ENCODE measurements at places on chromosomes 4 and X.

GRCh38 chr4:158778712-158779111 is 9.9 kb downstream of the FNIP2 start:
- no peak for DNase-seq

DNA sequence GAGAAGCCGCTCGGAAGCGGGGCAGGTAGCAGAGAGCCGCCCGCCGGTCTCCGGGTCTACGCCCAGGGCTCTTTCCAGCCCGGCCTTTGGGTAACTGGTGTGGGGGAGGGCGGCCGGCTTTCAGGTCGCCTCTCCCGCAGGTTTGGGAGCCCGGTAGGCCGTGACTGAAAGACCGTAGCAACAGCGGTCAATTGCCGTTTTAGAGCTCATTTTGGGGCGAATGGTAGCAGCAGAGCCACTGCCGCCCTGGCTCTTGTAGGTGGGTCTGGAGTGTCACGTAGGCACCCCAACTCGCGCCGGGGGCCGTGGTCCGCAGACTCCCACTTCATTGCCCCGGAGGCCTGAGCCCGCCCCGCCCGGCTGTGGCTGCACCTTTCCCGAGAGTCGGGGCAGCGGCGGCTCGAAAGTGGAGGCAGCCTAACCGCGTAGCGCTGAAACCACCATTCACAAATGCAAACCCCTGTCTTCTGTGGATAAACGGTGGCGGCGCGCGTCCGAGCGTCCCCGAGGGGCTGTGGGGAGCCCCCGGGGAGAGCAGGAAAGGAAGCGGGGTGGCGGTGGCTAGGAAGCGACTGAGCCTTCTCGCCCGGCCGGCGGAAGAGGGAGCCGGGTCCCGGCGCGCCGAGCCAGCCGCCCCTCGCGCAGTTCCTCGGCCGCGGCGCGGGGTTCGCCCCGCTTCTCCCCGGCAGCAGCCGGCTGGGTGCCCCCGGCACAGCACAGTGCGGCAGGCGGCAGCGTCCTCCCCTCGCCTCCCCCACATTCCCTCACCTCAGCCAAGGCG is 2185.1 kb upstream of the TENM3 start:
- peak; percentile 2 for DNase-seq

DNA sequence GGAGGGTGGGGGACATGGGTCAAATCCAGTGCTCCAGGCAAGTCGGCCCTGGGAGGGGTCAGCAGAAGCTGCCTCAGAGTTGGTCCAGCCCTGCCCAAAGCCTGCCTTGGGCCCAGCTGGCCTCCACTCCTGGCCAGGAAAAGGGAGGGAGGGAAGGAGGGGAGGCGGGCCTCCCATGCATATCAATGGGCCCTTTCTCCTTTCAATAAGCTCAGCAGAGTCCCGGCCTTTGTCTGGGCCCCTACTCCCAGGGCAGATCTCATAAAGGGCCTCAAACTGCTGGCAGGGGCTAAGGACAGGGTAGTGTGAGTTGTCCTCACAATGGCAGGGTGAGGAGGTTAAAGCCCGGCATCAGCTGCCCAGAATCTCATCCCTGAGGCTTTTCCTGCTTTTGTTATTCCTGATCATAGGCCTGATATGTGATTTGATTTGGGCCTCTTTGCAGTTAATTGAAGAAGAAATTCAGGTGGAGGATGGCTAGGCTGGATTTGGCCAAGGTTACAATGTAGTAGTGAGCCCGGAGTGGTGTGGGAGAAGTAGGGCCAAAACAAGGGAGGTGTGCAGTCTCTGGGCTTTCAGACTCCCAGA is 121.1 kb upstream of the ATP6AP2 start:
- no peak for DNase-seq

- no peak for DNase-seq
Observed at GRCh38 chr4:120059036-120059435, 7.6 kb downstream of the MAD2L1 start.

- peak; percentile 27 for DNase-seq
Observed at GRCh38 chr4:141246243-141246642, 25.5 kb downstream of the ZNF330 start.

DNA sequence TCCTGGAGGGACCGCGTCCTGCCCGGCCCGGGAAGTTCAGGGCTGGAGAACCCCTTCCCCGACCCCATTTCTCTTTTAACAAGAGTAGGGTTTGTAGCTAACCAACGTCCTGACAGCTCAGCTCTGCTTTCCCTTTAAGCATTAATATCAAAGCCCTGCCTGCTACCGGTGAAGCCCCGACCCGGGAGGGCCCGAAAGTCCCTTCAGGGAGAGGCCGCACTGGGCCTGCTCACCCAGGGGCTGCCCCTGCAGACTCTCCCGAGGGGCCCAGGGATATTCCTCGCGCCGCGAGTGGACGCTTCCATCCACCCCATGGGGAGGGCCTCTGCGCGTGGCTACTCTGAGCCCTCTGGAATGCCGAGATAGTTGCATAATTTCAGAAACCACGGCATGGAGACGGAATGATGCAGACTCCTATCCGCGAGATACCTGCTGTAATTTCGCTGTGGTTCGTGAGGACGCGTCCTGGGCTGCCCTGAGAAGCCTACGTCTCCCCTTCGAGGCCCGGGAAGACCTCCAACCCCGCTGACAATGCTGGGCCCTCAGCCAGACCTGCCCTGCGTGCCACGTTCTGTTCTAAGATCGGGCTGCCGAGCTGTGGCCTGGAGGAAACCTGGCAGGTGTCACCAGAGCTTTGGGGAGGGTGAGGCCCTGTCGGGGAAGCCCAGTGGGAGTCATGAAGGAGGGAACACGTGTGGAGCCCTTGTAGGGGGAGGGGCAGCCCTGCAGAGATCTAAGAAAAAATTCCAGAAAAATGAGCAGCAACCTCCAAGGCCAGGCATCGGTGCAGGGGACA is 999 bp upstream of the CTBP1 start:
- DNase-seq: no peak

DNA sequence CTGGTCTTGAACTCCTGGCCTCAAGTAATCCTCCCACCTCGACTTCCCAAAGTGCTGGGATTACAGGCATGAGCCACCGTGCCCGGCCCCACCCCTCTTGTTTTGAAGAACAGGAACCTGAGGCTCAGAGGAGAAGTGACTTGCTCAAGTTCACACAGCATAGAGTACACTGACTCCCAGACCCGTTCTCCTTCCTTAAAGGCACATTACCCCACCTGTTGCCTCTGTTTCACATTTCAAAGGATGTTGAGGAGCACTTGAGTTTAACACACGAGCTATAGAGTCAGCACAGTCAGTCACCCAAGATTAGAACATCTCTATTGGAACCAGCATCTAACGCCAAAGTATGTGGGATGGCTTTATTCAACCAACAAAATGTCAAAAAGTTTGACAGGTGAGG is 51.1 kb downstream of the RAI2 start:
- DNase-seq: no peak

DNA sequence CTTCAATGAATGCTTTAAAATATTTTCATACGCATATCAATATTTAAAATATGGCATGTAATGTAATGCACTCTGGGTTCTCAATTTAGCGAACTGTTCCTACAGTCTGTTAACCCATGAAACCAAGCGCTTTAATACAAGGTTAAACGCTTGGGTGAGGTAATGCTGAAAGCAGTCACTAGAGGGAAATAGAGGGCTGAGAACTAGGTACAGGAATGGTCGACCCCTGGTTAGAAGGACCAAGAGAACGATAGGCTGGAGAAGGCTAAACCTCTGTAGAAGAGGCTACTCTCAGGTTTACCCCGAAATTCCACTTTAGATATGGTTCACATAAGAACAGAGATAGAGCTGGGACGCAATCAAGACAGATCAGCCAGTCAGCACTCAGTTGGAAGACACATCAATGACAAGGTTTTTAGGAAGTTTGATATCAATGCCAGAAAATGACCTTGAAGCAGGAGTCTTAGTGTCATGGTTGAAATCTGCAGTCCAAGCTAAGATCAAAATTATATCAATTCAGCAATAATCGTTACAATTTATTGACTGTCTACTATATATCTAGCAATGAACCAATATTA is 26.9 kb downstream of the ARSJ start:
- no peak for DNase-seq

GRCh38 chr4:19993242-19993641 is 258.5 kb upstream of the SLIT2 start:
- no peak for DNase-seq

DNA sequence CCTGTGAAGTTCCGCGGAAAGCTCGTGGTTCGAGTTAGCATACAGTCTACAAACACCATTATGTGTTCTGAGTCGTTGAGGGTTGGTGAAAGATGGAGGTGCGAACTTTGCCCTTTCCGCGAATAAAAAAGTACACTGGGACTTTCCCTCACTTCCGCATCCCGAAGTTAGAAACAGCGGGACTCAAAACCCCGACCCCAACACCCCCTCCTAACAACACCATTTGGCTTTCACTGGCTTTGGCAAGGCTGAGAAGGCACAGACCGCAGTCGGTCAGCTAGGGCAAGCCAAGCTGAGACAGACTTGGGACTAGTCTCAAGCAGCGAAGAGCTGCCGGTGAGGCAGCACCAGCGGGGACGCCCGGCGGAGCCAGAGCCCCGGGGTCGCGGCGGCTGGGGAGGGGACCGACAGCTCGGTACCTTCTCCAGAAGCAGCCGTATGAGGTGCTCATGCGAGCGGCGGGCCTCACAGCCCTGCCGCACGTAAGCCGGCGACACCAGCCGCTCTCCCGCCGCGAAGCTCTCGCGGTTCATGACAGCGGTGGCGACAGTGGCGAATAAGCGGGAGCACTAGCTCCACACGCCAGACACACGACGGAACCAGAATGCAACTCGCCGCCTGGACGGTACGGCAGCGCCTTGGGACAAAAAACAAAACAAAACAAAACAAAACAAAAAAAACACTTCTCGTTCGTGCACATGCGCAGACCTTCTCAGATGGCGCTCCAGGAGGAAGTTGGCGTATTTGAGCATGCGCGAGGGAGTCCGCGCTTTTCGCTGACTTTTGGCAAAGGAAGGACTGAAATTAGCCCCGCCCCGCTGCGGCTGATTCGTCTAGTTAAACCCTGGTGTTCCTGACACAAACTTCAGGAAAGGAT is at the start of gene SEPSECS:
TSS of gene SEPSECS (minus strand) at position 613 of the 877 bp plus-strand sequence. CDS start at position 533, 80 bp downstream.
- DNase-seq: peak; percentile 84

- DNase-seq: no peak
Observed at GRCh38 chrX:38726612-38727011, 74.6 kb upstream of the MID1IP1 start.

DNA sequence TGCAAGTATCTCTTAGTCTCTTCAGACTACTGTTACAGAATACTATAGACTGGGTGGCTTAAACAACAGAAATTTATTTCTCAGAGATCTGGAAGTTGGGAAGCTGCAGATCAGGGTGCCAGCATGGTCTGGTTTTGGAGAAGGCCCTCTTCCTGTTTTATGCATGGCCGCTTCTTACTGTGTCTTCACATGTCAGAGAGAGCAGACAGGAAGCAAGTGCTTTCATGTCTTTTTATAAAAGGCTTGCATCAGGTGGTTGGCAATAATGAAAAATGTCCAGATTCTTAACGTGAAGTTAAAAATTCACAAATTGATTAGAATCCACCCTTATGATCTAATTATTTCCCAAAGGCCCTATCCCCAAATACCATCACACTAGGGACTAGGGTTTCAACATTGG is 284.9 kb downstream of the RPA4 start:
- DNase-seq: no peak

- DNase-seq: no peak
Observed at GRCh38 chr4:99221980-99222379, 2.9 kb upstream of the ADH6 start.

GRCh38 chr4:79198951-79199587 is 126.8 kb downstream of the NAA11 start:
- DNase-seq: no peak

DNA sequence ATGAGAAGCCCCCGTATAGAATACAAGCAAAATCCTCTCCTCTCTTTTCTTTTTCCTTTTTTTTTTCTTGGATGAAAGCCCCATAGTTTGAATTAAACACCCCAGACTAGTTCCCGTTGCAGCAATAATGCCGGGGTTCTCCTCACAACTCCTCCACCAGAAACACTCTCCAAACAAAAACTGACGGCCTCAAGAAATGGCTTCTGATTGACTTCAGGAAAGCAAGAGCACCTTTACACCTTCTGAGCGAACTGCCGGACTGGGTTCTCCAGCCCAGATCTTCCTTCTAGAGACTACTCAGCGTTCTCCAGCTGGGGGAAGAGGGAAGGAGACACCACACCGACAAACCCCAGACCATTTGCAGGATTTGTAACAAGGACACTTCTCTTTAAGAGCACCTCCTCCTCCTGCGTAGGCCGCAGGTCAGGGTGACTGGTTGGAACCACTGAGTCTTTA is 4.0 kb downstream of the HAND2 start:
- DNase-seq: peak; percentile 41

- no peak for DNase-seq
Observed at GRCh38 chrX:68995386-68995779, 166.6 kb downstream of the EFNB1 start.

DNA sequence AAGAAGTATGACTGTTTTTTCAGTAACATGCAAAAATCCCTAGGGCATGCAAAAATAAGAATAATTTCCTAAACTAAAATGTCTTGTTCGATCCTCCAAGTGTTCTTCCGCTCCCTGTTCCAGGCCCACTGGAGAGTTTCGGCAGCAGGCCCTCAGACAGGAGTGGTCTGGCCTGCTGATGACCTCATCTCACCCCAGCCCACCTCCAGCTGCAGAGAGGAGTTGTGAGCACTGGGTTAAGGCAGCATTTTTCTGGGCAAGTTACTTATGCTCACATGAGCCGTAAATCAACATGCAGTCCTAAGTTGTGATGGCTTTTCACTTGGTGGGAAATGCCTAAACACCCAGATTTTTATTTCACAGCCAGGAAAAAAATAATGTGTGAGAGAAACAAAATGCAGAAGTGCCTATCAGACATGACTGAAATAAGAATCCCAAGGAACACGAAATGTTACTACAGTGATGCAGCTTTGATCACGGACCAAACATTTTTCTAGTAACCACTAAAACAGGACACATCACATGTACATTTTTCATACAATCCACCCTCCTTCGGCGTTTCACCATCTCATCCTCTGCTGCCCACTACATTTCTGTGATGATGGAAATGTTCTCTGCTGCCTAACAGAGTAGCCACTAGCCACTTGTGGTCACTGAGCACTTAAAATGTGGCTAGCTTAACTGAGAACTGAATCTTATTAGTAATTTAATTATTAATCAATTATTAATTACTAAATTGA is 153.3 kb upstream of the TBL1X start:
- no peak for DNase-seq

GRCh38 chr4:85778632-85779131 is 303.7 kb downstream of the ARHGAP24 start:
- DNase-seq: no peak

DNA sequence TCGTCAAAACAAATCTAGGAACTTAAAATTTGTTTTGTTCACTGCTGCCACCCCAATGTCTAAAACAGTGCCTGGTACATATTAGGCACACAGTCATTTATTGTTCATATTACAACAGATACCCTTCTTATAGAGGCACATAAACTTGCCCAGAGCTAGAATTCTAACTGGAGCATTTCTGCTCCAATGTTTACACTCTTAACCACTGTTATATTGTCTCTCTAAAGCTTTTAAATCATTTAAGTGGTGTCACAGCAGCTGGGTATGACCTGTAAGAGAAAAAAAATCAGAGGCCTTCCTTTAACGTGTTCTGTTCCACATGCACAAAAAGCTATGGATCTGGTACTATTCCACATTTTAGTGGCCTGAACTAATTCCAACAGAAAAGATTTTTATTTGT is 3.0 kb downstream of the UBE2D3 start:
- no peak for DNase-seq

GRCh38 chrX:122625239-122625638 is 558.8 kb upstream of the GRIA3 start:
- no peak for DNase-seq

GRCh38 chrX:14533867-14534266 is 4.5 kb downstream of the GLRA2 start:
- DNase-seq: no peak

All from hepatic stellate cell (primary cell).